Erythroblast (primary cell): ENCODE measurements at places on chromosomes 11 and 22.
A peak's percentile ranks its signal among the peaks of the same experiment; 100 is the strongest.

DNA sequence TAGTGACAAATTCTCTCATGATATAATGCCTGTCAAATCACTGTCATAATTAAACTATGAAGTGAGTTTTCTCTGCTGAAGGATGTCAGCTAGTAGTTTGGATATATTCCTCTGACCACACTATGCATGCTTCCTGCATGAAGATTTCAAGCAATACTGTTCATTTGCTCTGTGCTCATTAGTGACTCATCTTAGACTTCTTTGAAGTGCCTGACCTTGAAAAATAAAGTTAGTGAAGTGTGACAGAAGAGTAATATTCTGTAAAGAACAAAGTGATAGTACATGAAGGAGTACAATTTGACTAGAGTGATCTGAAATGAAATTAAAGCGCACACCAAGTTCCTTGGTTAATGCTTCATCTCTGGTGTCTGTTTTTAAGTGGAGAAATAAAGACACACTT lies 629.5 kb upstream of the ANO3 start:
- no peak for DNase-seq

DNA sequence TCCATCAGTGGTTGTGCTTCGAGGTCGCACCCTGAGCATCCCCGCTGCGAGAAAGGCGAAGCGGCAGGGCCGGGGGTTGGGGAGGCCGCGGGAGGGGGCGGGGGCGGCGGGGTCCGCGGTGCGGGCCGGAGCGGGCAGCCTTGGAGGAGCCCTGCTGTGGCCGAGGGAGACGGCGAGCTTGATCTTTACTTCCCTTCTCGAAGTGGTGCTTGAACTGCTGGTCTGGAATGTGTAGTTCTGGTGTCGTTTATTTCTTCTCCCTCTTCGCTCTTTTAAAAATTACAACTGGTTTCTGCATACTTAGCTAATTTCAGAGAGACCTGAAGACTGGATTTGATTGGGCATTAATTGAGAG lies 1.1 kb downstream of the APLP2 start:
- peak; percentile 59 for DNase-seq

DNA sequence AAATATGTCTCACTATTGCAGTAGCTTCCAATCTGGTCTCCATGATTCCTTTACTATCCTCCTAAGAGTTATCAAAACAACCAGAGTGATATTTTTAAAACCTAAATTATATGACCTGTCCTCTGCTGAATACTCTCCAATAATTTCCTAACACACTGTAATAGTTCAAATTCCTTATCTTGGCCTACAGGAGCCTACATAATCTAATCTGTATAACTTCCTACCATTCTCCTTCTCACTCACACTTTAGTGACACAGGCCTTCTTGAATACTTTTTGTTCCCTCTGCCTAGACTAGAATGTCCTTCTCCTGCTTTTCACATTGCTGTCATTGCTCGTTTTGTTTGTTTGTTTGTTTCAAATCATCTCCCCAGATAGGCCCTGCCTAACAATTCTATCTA lies 9.4 kb downstream of the FHIP1B start:
- peak; percentile 73 for DNase-seq

- DNase-seq = no peak
Measured at GRCh38 chr22:40498420-40499208, 128.2 kb downstream of the SGSM3 start.

- no peak for DNase-seq
Measured at GRCh38 chr11:104366321-104366734, 202.4 kb upstream of the PDGFD start.

- DNase-seq = no peak
Measured at GRCh38 chr11:32388871-32389770, 46.2 kb downstream of the WT1 start.
